Progenitor cell of endocrine pancreas (in vitro differentiated cells): ENCODE measurements at places on chromosomes 7 and 10.
A peak's percentile ranks its signal among the peaks of the same experiment; 100 is the strongest.

DNA sequence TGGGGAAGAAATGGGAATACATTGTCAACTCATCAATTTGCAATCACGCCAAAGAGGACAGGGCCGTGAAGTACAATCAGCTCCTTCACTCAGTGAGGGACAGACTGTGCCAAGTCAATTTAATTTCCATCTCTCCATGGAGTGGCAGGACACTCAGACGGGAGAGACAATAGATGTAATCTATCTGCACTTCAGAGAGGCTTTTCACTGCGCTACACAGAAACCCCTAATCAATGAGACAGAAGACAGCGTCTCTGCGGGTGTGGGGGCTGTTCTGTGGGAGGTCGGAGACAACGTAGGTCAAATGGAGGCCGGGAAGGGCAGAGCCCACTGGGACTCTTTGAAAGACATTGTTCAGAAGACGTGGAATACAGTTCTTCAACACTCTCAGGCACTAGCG lies 541.0 kb upstream of the ADARB2 start:
- no peaks in the 10 kb centered on the region for H3K36me3 ChIP-seq
- peaks cover 6% of the 10 kb centered on the region for H3K27me3 ChIP-seq
- H3K27ac ChIP-seq = no peak overlapping the region
- H3K4me1 ChIP-seq = no peaks in the 10 kb centered on the region
- no peak for DNase-seq

DNA sequence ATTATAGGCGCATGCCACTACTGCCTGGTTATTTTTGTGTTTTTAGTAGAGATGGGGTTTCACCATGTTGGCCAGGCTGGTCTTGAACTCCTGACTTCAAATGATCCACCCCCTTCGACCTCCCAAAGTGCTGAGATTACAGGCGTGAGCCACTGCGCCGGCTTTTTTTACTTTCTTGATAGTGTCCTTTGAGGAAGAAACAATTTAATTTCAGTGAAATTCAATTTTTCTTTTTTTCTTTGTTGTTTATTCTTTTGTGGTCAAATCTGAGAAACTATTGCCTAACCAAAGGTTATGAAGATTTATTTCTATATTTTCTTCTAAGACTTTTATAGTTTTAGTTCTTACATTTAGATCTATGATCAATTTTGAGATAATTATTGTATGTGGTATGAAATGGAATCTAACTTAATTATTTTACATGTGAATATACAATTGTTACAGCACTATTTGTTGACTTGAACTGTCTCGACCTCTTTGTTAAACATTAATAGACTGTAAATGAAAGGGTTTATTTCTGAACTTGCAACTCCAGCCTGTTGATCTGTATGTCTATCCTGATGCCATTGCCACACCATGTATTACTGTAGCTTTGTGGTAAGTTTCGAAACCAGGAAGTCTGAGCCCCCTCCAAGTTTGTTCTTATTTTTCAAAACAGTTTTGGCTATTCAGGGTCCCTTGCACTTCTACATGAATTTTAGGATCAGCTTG lies 19.8 kb upstream of the RASSF4 start:
- H3K36me3 ChIP-seq = peaks cover 6% of the 10 kb centered on the region
- H3K4me3 ChIP-seq = no peak overlapping the region
- peaks cover 7% of the 10 kb centered on the region for H3K4me1 ChIP-seq
- H3K27ac ChIP-seq = no peak overlapping the region
- no peak for DNase-seq
- no peaks in the 10 kb centered on the region for H3K27me3 ChIP-seq

DNA sequence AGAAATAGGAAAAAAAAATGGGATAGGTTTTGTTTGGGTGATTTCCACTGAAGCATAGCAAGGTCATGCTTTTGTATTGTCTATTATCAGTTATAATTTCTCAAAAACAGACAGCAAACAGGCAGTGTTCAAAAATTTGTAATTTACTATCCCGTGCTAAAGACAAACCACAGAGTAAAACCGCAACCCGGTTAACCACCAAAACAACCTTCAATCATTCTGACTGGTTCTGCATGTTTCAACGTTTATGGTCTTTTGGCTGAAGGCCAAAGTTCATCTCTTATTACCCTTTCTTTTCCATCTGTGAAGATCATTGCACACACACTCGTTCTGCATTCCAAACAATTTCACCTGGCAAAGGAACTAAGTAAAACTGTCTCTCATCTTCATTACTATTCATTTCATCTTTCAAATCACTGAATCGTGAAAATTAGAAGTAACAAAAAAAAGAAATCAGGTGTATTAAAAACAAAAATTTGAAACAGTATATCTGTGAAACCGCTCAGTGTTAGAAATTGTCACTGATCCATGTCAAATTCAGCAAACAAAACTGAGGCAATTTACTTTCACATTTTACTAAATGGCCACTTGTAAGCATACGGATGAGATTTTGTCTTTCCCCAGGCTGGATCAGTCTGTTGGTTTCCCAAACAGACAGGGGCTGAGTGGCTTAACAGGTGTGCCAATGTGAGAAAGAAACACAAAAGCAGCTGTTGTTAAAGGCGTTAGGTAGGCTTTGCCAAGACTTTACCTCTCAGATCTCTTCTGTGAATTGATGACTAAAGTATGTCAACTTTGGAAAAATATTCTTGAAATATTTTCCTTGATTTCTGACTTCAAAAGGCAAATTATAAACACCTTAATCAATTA lies 539.6 kb downstream of the CNTNAP2 start:
- no peak overlapping the region for H3K4me3 ChIP-seq
- H3K36me3 ChIP-seq = no peaks in the 10 kb centered on the region
- peaks cover 19% of the 10 kb centered on the region for H3K4me1 ChIP-seq
- DNase-seq = no peak
- H3K27me3 ChIP-seq = no peaks in the 10 kb centered on the region

GRCh38 chr7:49791088-49791741 lies 17.8 kb downstream of the VWC2 start:
- no peak for DNase-seq
- H3K36me3 ChIP-seq = no peaks in the 10 kb centered on the region
- peaks cover 47% of the 10 kb centered on the region for H3K27me3 ChIP-seq
- no peak overlapping the region for H3K4me3 ChIP-seq
- peaks cover 2% of the 10 kb centered on the region for H3K4me1 ChIP-seq

DNA sequence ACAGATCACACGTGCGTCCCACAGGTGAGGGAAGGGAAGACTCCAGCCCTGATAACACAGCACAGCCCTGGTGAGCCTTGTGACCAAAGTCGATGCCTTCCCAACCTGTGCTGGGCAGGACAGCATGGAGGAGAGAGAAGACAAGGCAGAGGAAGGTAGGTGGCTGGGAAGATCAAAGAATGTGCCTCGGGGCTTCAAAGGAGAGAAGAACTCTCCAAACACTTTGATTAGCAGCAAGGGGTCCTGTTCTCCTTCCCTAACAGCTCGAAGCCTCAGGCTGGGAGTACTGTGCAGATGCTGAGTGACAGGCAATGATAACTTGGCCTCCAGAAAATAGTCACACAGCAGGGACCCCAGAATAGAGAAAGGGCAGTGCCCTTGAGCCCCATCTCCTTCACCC lies 288.5 kb downstream of the TCERG1L start:
- DNase-seq = no peak
- H3K4me3 ChIP-seq = no peak overlapping the region
- H3K27ac ChIP-seq = no peak overlapping the region
- H3K36me3 ChIP-seq = no peaks in the 10 kb centered on the region
- peaks cover 2% of the 10 kb centered on the region for H3K4me1 ChIP-seq

DNA sequence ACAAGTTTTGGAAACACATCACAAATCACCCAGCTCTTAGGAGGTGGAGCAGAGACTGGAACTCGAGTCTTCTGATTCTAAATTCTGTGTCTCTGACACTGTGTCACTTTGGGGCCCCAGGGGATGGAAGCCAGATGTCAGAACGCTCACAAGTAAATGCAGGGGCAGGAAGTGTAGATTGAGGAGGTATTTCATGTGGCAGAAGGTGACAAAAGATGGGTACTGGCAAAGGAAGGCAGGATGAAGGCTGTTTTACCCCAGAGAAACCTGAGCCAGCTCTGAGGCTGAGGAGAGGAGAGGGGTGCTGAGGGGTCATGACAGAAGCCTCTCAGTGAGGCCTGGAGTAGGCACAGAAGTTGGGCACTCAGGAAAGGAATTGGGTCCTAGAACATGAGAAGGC lies 6.0 kb upstream of the PURB start:
- H3K4me1 ChIP-seq = peaks cover 6% of the 10 kb centered on the region
- peaks cover 20% of the 10 kb centered on the region for H3K27me3 ChIP-seq
- no peak for DNase-seq
- no peaks in the 10 kb centered on the region for H3K36me3 ChIP-seq
- no peak overlapping the region for H3K4me3 ChIP-seq
- H3K27ac ChIP-seq = no peak overlapping the region

- H3K27me3 ChIP-seq = no peaks in the 10 kb centered on the region
- H3K36me3 ChIP-seq = no peaks in the 10 kb centered on the region
- DNase-seq = no peak
- peaks cover 4% of the 10 kb centered on the region for H3K4me1 ChIP-seq
- H3K27ac ChIP-seq = no peak overlapping the region
These were observed 64.3 kb upstream of the MDFIC start for GRCh38 chr7:114857605-114858004.

DNA sequence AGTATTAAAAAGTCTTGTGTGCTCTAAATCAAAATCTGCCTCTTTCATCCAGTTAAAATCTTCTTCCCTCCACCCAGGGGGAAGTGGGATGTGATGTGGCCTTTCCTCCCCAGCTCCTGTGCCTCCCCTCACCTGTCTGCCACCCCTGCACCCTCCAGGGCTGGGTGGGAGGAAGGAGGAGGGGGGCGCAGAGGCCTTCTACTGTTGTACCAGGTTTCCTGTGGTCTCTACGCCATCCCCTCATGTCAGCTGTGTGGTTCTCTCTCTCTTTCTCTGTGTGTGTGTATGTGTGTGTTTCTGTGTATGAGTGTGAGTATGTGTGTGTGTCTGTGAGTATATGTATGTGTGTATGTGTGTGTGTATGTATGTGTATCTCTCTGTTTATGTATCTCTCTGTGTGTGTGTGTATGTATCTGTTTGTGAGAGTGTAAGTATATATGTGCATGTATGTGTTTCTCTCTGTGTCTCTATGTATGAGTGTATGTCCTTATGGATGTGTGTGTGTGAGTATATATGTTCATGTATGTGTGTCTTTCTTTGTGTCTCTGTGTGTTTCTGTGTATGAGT lies 45.5 kb upstream of the C10orf71 start:
- no peaks in the 10 kb centered on the region for H3K4me1 ChIP-seq
- no peaks in the 10 kb centered on the region for H3K36me3 ChIP-seq
- H3K27me3 ChIP-seq = peaks cover 4% of the 10 kb centered on the region
- no peak for DNase-seq
- H3K4me3 ChIP-seq = no peak overlapping the region

DNA sequence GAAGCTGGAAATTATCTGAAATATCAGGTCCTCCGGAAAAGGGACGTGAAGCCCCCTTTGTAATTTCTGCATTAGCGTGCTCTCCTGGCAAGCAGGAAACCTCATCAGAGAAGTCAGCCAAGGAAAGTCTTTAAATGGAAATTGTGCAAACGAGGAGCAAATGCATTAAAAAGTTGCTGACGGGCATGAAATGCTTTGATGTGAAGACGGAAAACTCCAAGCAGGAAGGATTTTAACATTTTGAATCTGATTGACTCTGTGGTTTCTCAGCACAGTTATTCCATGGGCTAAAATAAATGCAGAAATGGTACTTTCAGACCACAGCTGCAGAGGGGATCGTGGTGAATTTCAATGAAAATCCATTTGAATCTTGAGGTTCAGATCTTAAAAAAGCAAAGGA lies 167.8 kb downstream of the AHR start:
- H3K4me1 ChIP-seq = no peaks in the 10 kb centered on the region
- no peak overlapping the region for H3K4me3 ChIP-seq
- no peaks in the 10 kb centered on the region for H3K36me3 ChIP-seq
- H3K27me3 ChIP-seq = peaks cover 3% of the 10 kb centered on the region
- no peak for DNase-seq
- H3K27ac ChIP-seq = peak overlapping the region; percentile 11

DNA sequence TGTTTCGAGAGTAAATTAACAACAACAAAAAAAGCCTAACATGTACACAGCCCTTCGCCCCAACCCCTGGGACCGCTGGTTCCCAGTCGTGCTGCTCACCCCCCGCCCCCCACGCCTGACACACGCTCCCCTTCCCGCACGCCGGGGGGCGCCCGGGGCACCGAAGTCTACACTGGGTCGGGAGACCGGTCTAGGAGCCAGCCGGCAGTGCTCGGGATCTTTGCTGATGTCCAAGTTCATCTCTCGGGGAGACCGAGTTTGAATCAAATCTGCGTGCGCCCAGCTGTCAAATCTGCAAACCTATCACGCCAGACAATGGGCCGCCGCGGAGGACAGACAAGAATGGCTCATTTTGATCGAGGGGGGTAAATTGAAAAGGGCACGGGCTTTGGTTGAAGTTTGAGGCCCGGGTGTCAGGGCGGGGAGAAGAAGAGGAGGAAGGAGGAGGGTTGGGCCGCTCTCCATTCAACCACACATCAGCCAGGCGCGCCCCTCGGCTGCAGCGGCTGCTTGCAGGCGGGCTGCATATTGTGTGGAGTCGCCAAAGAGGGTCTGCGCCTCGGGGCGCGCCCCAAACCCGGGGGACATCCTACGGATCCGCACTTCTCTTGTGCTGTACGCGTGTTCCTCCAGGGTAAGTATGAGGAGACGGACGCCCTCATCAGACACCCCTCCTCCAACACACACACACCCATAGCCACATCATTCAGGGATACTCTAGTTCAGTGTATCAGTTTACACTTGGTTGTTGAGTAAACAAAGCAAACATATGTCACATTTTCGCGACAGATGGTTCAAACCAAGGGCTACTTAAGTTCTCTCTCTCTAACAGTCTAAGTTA lies 1.3 kb upstream of the GFRA1 start:
- DNase-seq = peak; percentile 14
- peak overlapping the region; percentile 79 for H3K4me3 ChIP-seq
- no peaks in the 10 kb centered on the region for H3K36me3 ChIP-seq
- peaks cover 52% of the 10 kb centered on the region for H3K27me3 ChIP-seq
- peak overlapping the region; percentile 58 for H3K27ac ChIP-seq

DNA sequence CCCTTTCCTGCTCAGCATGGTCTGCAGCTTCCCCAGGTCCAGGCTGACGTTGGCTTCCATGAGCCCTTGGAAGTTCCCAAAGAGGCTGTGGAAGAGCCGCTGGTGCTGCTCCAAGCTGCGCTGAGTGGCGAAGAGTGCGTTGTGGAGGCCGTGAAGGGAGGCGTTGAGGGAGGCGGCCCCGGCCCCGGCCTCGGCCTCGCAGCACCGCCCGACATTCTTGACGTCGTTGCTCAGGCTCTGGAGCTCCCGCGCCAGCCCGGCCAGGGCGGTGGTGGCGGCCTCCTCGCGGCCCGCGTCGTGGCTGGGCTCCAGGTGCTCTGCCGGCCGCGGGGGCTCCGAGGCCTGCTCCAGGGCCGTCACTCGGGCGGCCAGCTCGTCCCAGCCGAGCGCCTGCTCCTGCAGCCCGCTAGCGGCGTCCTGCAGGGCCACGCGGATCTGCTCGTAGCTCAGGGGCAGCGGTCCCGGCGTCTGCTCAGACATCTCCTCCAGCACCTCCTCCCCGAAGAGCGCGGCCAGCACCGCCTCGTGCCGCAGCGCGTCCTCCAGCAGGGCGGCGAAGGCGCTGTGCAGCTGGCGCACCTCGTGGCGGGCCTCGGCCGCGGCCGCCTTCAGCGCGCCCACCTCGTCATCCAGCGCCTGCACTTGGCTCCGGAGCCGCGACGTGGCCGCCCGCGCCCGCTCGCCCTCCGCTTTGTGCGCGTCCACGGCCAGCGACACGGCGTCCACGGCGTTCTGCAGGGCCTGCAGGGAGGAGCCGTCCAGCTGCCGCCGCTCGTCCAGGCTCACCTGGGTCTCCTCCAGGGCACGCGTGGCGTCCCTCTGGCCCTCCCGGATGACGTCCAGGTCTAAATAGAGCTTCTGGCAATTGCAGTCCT lies 14.7 kb downstream of the MMRN2 start:
- no peak overlapping the region for H3K4me3 ChIP-seq
- H3K4me1 ChIP-seq = peaks cover 9% of the 10 kb centered on the region
- peaks cover 7% of the 10 kb centered on the region for H3K27me3 ChIP-seq
- no peak for DNase-seq
- H3K27ac ChIP-seq = no peak overlapping the region
